Stimulated activated CD4-positive, alpha-beta T cell treated with anti-CD3 and anti-CD28 coated beads, Interleukin-1b, Interleukin-23, amount 100 ng/mL, for 1 hour (primary cell): ENCODE measurements at places on chromosomes 2 and 18.

DNA sequence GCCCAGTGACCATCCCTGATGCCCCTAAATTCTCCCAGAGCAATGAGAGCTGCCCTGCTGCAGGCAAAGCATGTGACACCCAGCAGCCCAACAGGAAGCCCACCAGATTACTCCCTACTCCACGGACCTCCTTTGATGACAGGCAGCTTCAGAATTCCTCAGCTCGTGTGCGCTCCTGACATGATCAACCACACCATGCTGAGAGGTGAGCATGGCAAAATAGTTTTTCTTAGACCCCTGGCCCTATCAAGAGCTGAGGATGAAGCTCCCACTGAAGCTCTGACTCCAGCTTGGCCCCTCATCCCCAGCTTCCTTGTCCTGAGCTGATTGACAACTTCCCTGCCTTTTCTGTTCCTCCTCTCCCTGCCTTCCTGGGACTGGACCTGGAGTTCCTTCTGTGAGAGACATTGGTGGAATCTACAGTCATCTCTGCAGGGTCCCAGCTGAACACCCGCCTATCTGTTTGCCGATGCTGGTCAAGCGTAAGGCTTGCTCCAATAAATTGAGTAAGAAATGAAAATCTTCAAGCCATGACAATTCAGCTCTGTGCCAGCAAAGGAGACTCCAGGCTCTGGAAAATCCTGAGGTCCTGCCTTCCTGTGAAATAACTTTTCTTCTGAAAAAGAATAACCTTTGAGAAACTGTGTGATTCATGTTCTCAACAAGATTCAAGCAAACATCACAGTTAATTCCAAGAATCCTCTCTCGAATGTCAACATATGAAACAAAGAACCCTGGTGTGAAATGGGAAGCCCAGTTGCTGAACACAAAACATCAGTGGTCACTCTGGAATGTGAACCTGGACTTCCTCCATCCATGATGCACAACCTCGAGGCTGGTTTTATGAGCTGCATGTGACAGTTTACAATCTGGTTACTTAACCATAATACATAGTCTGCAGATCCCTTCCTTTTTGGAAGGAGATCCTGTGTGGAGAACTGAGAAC, 201.1 kb downstream of the SPP2 start:
- DNase-seq = no peak

DNA sequence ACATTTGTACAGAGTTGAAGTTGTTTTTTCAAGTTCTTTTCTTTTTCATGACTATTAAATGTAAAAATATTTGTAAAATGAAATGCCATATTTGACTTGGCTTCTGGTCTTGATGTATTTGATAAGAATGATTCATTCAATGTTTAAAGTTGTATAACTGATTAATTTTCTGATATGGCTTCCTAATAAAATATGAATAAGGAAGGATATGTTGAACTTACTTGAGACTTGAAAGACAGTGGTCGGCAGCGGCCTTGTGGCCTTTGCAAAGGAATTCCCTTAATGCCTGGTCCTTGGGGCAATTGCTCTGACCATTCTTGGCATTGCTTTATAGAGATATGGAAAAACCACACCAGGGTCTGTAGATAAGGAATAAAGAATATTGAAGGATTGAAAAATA, 25.9 kb upstream of the TMEM87B start:
- no peak for DNase-seq

GRCh38 chr18:9429662-9429993, 45.7 kb upstream of the RALBP1 start:
- DNase-seq = no peak

GRCh38 chr2:127094509-127095366, 12.2 kb downstream of the BIN1 start:
- no peak for DNase-seq

DNA sequence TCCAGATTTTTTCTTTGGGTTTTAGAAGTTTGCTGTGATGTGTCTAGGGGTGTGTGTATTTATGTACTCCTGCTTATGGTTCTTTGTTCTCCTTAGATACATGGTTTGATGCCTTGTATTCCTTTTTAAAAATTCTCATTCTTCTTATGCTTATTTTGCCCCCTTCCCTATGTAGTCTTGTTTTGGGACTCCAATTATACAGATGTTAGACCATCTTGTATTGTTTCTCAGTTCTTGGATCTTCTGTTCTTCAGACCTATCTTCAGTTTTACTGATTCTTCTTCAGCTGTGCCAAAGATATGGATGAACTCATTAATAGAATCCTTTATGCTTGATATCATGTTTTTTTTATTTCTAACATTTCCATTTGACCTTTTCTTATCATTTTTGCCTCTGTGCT, 14.2 kb upstream of the MSL3B start:
- DNase-seq = no peak

- DNase-seq = peak; percentile 19
Observed at GRCh38 chr18:11849841-11850634, 1.2 kb upstream of the CHMP1B start.

DNA sequence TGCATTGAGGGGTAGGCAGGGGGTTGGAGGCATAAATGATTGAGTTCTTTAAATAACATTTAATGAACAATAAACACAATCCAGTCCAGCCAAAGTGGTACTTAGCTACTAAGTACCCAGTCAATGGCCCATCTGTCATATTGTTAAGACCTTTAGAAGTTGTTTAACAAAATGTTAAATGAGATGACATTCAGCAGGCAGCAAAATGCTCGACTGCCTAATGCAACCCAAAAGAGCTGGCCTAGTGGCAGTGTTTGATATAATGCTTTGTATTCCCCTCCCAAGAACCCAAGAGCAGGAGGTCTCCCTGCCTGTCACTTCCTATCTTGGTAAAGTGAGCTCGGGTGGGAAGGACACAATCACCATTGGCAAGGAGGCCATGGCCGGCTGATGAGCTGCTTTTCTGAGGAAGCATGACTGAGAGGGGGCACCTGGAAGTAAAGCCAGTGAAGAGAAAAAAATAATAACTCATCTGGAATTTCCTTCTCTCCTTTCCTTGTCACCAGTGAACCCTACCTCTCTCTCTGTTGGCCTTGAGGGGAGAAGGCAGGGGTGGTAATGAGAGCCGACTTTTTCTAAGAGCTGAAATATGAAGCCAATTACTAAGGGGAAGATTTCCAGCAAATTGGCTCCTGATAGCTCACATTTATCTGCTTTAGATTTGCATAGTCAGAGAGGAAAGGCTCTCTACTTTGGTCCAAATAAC, 140.6 kb downstream of the C1D start:
- no peak for DNase-seq

DNA sequence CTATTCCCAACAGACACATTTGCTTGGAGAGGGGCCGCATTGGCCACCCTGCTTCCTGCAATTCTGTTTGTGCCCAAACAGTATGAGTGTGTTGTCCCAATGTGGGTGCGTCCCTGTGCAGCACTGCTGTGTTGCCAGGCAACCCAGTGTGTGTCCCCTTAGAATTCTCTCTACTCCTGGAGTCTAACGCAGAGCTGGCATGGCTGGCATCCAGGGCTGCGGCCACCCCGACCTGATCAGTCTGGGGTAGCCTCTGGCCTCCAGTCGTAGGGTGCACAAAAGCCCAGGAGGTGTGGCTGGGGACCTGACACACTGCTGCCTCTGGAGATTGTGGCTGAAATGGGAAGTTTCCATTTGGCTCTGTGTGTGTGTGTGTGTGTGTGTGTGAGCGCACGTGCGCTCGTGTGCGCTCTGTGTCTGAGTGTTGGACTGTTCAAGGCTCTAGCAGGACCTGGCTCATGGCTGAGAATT, 48.0 kb downstream of the TEX44 start:
- no peak for DNase-seq

- no peak for DNase-seq
Observed at GRCh38 chr2:165068487-165068757, 113.1 kb upstream of the SLC38A11 start.

DNA sequence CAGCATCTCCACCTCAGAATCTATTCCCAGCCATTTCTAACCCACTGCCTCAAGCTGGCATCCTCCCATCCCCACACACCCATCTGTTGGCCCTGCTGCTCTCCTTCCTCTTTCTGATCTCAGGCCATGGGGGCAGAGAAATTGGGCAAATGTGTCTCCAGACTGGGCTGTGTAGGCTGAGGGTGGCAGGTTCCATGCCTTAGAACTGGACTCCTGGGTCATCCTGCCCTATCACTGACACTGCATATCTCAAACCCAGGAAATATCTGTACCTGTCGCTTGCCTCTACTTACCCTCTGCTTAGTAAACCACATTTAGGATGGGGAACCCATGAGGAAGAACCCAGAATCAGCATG, 1.8 kb downstream of the WNT10A start:
- DNase-seq = no peak

GRCh38 chr18:56200381-56200911, 437.9 kb downstream of the TXNL1 start:
- DNase-seq = no peak

- DNase-seq = no peak
Observed at GRCh38 chr2:151786483-151786882, 41.7 kb downstream of the ARL5A start.

DNA sequence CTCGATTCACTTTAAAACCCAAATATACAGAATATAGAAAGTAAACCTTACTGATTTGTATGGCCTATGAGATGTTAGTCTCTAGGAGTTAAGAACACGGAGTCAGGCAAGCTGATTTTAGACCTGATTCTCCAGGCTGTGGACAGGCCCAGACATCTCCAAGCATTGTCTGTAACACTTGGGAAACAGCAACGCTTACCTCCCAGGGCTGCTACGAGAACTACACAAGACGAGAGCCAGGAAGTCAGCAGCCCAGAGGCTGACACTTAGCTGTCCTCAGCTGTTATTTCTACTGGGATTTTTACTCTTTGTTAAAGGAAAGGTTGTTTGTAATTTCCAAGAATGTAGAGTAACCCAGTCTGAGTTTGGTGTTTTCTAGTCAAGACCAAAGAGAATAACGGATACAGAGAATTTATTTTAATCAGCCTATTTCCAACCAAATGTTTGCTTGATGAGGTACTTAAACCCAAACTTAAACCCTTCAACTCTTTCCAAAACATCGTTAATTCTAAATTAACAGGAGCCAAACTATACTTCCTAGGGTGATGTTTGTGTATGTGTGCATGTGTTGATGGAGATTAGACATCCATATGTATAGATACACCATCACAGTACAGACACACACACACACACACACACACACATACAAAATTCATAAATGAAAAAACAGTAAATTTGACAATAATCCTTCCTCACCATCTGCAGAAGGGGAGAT, 123.4 kb downstream of the LAMA1 start:
- DNase-seq = no peak
